Pons (tissue), 1 donor: ENCODE measurements at places on chromosomes 3 and 15.

DNA sequence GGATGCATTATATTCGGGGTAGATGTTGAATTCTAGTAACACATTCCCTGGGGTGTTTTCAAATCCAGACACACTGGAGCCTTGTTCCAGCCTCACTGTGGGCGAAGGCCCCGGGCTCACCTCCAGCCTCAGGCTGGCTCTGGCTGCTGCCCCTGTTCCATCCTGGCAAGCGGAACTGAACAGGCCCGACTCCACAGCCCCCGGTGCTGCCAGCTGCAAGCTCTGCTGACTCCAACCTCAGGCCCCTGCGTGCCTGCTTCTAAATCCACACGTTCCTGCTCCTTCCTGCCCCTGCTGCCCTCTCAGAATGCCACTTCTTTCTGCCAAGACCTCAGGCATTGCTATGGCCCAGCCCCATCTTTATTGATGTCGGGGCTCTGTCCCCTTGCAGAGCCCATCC, 90.6 kb downstream of the LIPC start:
- DNase-seq = peak; percentile 81

- no peak for DNase-seq
These were observed 300.4 kb upstream of the ADAMTS9 start for GRCh38 chr3:64988188-64988587.

DNA sequence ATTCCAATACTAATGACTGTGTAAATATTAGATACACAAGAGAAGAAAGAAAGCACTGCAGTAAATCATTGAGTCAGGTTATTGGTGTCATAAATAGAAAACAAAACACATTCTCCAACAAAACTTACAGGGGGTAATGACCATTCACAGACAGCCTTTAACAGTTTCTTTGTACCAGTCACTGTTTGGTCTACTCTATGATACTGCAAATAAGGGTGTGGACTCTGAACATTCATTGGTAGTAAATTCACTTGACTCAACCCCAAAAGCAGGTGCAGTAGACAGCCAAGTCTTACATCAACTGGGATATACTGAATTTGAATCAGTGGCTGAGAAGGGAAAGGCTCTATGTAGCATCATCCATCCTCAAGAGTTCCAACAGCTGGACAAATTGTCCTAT, 463.5 kb downstream of the FOXP1 start:
- no peak for DNase-seq

DNA sequence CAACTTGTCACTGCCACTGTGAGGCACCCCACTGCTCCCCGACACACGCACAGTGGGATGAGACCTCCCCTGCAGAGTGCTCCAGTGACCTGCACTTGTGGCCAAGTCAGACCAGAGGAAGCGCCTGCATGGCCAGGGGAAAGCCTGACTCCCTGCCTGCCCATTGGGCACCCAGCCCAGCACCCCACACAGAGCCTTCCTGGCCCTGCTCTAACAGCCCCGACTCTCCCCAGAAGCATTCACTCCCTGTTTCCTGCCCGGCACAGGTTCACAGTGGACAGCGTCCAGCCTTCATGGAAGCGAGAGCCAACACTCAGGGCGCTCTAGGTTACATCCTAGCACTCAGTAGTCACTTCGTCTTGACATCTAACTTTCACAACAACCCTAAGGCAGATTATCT, 27.8 kb downstream of the RBPMS2 start:
- no peak for DNase-seq

DNA sequence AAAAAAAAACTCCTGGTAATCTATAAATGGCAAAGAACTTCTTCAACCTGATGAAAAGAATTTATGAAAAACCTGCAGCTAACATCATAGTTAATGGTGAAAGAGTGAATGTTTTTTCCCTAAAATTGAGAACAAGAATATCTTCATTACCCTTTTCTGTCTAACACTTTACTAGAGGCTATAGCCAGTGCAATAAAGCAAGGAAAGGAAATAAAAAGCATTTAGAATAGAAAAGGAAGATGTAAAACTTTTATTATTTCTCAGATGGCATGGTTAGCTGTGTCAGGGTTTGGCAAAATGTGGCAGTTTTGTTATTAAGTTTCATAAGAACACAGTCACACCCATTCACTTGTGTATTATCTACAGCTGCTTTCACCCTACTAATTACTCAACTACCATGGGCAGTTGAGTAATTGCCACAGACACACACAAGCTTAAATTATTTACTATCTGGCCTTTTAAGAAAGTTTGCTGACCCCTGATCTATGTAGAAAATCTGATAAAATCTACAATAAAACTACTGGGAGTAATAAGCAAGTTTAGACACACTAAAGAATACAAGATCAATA, 465.1 kb downstream of the MAGI1 start:
- no peak for DNase-seq
